ENCODE measurements at places on chromosomes 2 and 18.

GRCh38 chr2:220417503-220417902 is 790.1 kb downstream of the SLC4A3 start:
- DNase-seq: no peak

DNA sequence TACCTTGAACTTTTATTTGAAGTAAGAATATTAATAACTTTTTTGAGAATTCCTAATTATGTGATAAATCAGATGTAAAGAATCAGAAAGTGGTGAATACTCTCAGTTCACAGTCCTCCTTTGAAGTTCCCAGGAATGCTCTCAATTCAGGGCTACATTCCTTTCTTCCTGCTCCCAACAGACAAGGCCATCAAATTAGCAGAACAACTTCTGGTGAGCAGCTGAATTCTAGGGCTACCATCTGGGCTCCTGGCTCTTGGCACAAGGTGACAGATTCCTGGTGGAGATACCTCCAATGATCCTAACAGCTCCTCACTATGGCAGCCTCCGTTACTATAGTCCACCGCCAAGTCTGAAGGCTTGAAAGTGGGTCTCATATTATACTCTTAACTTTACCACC is 37.8 kb upstream of the OLA1 start:
- DNase-seq: no peak

GRCh38 chr2:191020742-191021381 is 6.9 kb upstream of the STAT1 start:
- DNase-seq: peak; percentile 49

- DNase-seq: no peak
These were observed 42.0 kb upstream of the NFE2L2 start for GRCh38 chr2:177306550-177306949.
